ENCODE measurements at places on chromosomes 6 and 20.

- no peak for DNase-seq
Observed at GRCh38 chr20:24819331-24819965, 129.6 kb upstream of the CST7 start.

- no peak for DNase-seq
Observed at GRCh38 chr6:139925894-139926641, 551.6 kb upstream of the CITED2 start.

GRCh38 chr20:20734475-20734948 is 22.1 kb upstream of the RALGAPA2 start:
- DNase-seq, result peak; percentile 84

DNA sequence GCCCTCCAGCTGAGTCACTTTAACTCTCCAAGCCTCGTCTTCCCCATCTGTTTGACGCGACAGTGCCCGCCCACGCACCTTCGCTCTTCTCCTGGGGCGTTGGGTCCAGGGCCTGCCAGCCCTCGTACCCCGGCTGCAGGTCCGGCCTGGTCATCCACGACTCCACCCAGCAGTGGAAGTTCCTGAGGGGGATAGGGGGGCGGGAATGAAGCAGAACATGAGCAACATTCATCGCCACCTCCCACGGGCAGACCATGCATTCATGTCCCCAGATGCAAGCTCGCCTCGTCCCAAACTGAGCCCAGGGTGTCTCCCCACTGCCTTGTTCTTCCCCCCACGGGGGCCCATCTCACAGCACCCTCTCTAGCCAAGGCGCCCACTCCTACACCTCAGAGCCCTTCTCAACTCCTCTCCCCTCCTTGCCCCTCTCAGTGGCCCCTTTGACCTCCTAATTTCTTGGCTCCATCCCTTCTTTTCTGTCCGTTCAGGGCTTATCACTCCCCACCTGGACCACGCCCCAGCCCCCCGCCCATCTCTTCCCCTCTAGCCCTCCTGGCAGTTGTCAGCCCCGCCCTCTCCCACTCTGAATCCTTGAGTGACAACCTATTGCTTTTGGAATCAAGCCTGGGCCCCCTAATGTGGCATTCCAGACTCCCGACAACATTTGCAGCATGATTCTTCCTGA is 23.7 kb downstream of the TGM2 start:
- DNase-seq, result no peak

- no peak for DNase-seq
Observed at GRCh38 chr20:46333161-46333991, 25.1 kb upstream of the CDH22 start.

- DNase-seq, result no peak
Observed at GRCh38 chr20:1424336-1424735, 31.5 kb upstream of the FKBP1A start.

DNA sequence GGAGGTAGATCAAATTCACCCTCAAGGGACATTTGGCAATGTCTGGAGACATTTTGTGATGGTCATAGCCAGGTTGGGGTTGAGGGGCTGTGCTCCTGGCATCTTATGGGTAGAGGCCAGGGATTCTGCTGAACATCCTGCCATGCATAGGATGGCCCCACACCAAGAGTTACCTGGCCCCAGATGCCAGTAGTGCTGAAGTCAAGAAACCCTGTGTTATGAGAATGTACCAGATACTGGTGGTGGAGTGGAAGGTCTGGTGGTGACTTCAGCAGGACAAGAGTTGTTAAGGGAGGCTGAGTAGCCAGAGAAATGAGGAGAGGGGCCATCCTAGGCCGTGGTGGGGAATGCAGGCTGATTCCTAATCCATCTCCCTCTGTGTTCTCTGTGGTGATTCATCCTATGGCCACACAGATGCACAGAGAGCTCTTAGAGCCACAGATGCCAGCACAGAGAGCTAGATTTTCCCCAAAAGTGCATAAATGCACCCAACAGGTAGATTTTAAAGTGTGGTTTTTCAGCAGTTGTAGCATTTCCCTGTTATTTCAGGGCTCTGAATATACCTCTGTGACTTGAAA is 43.6 kb downstream of the CDYL start:
- DNase-seq, result no peak

- no peak for DNase-seq
Observed at GRCh38 chr6:136546331-136546730, 3.9 kb downstream of the MAP7 start.

DNA sequence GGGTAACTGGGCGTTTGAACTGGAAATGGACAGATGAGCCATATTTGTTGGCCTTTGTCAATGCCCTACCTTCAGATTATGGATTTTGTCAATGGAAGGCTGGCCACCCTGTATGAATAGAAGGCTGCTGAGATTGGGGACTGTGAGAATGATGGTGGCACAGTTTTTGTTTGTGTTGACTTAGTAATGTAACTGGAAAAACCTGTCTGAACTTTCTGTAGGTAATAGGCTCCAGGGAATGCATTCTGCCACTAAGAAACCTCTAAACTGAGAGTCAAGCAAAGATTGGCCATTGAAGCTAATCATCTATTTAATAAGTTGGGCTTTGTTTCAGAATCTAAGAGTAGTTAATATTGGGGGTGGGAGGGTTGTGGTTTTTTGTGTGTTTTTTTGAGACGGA is 97.5 kb downstream of the FOXO3 start:
- no peak for DNase-seq

- DNase-seq, result no peak
Observed at GRCh38 chr6:42260972-42261371, 43.3 kb upstream of the MRPS10 start.

GRCh38 chr6:15596186-15596896 is 66.5 kb downstream of the DTNBP1 start:
- DNase-seq, result no peak

GRCh38 chr6:118403036-118403435 is 145.1 kb upstream of the PLN start:
- DNase-seq, result no peak

GRCh38 chr6:53134601-53135235 is 13.9 kb downstream of the GCM1 start:
- DNase-seq, result no peak

DNA sequence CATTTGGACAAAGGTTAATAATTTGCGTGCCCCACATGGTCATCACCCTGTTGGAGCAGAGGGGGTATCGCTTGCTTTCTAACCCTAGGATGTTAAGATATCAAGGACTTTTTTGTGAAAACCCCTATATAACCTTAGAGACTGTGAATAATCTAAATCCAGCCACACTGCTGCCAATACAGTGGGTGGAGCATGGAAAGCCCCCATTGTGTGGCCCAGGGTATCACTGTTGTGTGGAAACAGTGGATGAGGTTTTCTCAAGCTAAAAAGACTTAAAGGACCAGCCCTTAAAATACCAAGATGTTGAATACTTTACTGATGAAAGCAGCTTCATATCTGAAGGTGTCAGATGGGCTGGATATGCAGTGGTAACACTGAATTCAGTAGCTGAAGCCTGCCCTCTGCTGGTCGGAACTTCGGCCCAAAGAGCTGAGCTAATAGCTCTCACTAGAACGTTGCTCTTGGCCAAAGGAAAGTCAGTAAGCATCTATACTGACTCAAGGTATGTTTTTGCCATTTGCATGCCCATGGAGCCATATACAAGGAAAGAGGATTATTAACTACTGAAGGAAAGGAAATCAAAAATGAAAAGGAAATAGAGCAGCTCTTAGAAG is 695.2 kb downstream of the PHF3 start:
- DNase-seq, result no peak

DNA sequence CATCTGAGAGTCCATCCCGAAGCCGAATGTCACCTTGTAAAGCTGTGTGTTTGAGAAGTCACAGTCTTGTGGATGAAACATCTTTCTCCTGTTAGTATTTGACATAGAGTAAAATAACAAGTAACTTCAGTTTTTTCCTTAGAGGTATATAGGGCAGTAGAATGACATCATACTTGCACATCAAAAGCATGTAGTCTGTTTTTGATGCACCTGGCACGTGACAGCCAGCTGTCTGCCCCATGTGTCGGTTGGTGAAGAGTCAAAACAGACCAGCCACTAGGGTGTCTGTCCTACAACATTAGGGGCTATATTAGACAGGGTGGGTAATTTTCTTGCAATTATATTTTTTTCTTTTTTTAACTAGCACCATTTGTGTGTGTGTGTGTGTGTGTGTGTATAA is 70.2 kb downstream of the SNX9 start:
- no peak for DNase-seq

- no peak for DNase-seq
Observed at GRCh38 chr20:44706301-44707017, 8.7 kb upstream of the CCN5 start.

- DNase-seq, result no peak
Observed at GRCh38 chr6:156787569-156788492, 10.7 kb downstream of the ARID1B start.

DNA sequence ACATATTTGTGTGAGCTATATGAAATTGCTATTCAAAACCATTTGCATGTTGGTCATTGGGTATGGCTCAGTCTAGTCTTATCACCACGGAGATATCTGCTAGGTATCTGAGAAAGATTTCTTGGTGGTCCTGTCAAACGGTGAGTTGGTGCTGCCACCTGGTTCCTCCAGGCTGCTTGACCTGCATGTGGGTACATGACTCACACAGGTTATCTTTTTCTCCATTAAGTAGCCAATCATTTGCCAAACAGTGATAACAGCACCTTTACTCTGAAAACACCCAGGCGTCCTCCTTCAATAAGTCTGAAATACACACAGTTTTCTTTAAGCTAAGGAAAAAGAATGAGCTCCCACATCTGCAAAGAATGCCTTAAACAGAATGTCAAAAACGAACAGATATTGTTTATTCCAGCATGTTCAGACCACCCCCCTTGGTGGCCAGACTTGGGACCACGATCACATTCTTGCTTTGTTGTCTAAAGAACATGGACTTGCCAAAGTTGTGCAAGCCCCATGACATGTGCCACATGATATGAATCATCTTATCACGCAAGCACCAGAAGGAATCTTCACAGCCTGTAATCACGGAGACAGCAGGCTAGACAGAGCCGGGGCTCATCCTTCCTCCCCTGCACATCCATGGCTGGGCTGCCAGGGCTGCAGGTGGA is 200.7 kb upstream of the THBS2 start:
- DNase-seq, result no peak

DNA sequence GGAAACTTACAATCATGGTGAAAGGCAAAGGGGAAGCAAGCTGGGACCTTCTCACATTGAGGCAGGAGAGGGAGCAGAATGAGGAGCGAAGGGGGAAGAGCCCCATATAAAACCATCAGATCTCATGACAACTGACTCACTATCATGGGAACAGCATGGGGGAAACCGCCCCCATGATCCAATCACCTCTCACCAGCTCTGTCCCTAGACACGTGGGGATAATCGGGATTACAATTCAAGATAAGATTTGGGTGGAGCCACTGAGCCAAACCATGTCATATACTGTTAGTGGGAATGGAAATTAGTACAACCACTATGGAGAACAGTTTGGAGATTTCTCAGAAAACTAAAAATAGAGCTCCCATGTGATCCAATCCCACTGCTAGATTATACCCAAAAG is 163.7 kb downstream of the MANEA start:
- no peak for DNase-seq

DNA sequence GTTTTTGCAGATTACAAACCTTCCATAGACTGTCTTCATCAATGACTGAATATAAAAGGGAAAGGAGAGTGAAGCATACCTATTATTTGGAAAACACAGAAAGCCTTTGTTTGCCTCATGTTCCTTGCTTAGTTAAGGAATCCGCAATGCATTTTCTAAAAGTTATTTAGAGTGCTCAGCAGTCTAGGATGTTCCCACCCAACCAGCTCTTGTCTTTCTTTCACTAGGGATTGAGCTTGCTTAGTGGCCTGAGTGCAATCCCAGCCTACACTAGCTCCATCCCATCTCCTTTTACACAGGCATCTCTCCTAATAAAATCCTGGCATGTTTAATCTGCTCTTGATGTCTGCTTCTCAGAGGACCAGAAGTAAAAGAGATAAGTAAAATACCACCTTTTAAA is 850.5 kb upstream of the GJE1 start:
- DNase-seq, result no peak

DNA sequence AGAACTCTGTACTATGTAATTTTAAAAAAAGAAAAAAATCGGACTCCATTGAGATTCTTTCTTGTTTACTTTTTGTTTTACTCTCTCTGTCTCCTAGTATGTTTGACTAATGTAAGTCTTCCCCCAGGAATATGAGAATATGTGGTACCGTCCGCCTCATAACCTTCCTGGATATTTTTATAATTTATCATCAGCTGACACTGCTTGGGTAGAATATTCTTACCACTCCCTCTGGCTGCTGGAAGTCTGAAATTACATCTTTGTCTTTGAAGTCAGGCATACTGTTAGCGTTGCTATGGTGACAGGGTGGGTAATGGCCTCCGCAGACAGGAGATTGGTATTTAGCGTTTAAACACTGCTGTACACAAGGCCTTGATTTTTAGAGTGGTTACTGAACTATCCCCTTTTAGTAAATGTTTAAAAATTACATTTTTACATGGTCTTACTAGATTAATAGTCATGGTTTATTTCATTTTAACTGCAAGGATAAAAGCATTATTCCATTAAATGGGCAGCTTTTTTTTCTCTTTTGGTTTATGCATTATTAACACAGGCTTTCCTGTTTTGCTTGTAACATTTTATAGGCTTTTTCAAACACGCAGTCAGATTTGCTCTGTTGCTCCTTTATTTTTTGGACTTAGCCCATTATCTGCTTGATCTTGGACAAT is 176.4 kb downstream of the ARID1B start:
- DNase-seq, result no peak

DNA sequence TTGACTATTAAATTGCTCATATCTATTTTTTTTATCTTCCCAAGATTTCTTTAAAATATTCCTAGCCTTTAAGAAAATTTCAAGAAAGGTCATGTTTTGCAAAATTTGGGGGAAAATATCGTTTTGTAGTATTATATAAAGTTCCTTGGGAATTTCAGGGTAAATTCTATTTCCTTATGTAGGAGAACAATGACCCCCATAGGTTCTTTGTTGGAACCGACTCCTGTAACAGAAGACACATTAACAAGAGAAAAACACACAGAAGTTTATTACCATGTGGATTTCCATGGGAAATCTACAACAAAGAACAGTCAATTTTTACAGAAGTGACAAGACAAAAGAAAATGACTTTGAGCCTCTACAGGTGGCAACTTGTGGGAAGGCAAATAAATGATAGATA is 68.1 kb downstream of the ADGB start:
- DNase-seq, result no peak

- DNase-seq, result no peak
Observed at GRCh38 chr20:41854765-41855164, 236.6 kb upstream of the CHD6 start.

DNA sequence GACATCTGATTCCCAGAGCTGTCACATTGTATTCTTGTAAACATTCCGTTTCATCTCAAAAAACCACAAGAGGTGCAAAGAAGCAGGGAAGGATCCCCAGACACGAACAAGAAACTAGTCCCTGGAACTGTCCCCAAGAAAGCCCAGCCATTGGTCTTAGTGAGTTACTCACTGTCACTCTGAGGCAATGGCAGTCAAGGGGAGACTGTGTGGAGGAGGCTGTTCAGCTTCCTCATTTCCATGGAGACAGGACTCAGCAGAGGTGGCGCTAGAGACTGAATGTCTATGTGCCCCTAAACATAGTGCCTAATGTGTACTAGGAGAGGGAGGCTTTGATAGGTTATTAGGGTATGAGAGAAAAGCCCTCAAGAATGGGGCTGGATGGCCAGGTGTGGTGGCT is 11.1 kb downstream of the ULBP1 start:
- DNase-seq, result peak; percentile 30

GRCh38 chr6:5663259-5663658 is 343.5 kb downstream of the NRN1 start:
- no peak for DNase-seq

- no peak for DNase-seq
Observed at GRCh38 chr6:29451471-29452193, 5.2 kb downstream of the OR11A1 start.

GRCh38 chr6:115631028-115631427 is 429.7 kb downstream of the FRK start:
- no peak for DNase-seq

All from SIG-M5 (cell line).